ENCODE measurements at places on chromosomes 4 and X.

- no peak for DNase-seq
Observed at GRCh38 chrX:151765026-151765425, 30.5 kb downstream of the CNGA2 start.

GRCh38 chr4:163447481-163447880 is 26.1 kb downstream of the TKTL2 start:
- DNase-seq, result no peak

DNA sequence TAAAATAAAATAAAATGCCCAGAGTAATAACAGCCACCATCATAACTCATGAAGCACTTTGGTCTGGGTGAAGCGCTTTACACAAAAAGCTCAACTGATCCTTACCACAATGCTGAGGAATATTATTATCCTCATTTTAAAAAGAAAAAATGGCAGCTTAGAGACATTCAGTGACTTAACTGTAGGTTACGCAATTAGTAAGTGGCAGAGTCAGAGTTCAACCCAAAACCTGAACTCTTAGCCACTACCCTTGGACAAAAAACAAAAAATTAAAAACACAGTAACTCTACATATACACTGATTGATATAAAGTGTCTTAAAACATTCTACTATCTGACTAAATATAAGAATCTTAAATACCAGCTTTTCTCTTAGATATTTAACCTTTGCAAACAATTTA is 34.9 kb downstream of the MAOB start:
- no peak for DNase-seq

- DNase-seq, result no peak
Observed at GRCh38 chr4:175470131-175470530, 341.9 kb downstream of the GPM6A start.

DNA sequence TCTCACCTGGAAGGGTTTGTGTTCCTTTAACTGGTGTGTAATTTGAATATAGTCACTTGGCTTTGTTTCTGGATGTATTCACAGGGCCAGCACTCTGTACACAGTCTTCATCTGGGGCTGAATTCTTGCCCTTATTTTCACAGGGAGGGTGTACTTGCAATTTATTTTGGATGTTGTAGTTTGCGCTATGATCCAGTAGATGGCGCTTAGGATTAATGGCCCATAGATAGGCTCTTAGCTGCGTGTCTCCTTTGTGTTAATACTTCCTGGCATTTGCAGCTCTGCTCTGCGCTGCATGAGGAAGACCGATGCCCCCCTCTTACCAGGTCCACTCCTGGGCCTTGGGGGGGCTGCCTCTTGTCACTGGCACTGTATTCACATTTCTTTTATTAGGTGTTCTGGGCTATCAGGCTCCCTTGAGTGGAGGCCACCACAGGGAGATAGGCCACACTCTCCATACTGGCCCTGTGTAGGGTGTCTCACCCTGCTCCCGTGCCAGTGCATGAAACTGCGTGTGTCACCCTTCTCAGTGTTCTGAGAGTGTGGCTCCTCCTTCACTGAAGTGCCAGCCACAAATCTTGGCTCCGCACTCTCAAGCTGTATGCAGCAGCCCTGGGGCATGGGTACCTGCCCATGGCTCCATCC is 562.2 kb downstream of the ZIC3 start:
- no peak for DNase-seq

GRCh38 chrX:13088156-13088487 is 43.7 kb upstream of the FAM9C start:
- DNase-seq, result no peak

- no peak for DNase-seq
Observed at GRCh38 chrX:112830540-112830939, 10.1 kb downstream of the AMOT start.

DNA sequence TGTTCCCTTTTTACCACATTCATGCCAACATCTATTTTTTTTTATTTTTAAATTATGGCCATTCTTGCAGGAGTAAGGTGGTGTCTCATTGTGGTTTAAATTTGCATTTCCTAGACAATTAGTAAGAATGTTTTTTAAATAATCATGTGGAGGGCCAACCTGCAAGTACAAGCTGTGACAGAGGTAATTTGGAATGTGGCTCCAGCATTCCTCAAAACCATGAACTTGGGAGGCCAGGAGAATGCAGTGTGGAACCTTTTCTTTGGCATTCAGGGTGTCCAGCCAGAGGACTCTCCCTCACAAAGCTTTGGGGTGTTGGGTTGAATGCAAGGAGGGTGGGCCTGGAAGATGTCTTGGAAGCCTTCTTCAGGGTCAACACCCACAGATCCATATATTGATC is 7.3 kb upstream of the TMEM185A start:
- no peak for DNase-seq

DNA sequence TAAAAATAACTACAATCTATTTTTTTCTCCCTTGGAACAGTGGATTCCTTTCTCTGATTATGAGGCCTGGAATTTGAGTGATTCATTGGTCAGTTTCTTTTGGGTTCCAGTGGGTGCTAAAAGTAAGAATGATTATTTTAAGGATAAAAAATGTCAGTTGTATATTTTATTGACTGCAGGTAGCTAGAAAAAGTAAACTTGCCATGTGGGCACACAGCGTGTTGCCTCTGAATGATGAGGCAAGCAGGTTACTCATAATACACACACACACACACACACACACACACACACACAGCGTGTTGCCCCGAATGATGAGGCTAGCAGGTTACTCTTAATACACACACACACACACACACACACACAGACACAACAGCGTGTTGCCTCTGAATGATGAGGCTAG is 13.8 kb downstream of the GALNT7 start:
- no peak for DNase-seq

- DNase-seq, result no peak
Observed at GRCh38 chr4:38803833-38804653, 548 bp downstream of the TLR1 start.

- no peak for DNase-seq
Observed at GRCh38 chr4:156805696-156806095, 165.9 kb downstream of the PDGFC start.

DNA sequence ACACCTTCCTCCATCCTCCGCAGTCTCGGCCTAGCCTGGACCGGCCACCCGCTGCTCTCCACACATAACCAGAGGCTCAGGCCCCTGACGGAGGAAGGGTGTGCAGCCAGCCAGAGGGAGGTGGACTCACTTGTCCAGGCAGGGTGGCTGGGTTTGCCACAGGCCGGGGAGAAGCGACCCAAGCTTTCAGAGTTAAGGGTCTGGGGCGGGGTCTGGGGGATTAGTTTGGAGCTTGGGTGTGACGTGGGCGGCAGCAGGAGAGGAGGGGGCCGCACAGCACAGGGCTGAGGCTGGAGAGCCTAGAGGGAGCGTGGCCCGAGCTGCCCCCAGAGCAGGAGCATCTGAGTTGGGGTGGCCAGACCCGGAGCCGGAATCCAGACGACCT is 22.4 kb upstream of the CPLX1 start:
- no peak for DNase-seq

DNA sequence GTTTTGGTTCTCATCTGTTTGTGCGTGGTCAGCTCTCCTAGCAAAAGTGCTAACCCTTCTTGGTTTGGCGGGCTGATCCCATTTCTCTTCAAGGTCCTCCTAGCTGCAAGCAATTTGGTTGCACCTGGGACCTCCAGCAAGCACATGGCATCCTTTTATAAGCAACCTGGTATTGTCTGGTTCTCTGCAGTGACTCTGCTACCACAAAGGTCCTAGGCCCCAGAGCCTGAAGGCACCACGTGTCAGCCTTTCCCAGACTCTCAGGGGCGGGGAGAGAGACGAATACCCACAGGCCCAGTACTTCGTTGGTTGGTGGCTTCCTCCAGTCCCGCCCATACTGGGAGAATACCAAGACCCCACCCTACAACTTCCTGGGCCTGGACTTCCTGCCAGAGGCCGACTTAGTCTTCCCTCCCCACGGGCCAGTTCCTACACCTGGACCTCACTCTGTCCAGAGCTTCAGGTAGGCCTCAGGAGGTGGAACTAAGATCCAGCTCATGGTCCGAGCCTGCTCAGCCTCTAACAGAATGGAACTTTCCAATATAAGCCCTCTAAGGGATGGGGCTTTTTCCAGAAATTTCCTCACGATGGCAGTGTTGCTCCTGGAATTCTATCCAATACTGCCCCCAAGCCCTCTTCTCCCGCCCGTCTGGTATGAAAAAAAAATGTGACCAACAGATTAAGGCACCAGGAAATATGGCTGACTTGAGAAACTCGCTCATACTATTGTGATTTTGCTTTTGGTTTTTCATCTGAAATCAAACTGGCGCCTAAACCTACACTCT is 192.5 kb upstream of the STK26 start:
- no peak for DNase-seq

GRCh38 chr4:119031218-119031617 is 104.4 kb upstream of the MYOZ2 start:
- no peak for DNase-seq

DNA sequence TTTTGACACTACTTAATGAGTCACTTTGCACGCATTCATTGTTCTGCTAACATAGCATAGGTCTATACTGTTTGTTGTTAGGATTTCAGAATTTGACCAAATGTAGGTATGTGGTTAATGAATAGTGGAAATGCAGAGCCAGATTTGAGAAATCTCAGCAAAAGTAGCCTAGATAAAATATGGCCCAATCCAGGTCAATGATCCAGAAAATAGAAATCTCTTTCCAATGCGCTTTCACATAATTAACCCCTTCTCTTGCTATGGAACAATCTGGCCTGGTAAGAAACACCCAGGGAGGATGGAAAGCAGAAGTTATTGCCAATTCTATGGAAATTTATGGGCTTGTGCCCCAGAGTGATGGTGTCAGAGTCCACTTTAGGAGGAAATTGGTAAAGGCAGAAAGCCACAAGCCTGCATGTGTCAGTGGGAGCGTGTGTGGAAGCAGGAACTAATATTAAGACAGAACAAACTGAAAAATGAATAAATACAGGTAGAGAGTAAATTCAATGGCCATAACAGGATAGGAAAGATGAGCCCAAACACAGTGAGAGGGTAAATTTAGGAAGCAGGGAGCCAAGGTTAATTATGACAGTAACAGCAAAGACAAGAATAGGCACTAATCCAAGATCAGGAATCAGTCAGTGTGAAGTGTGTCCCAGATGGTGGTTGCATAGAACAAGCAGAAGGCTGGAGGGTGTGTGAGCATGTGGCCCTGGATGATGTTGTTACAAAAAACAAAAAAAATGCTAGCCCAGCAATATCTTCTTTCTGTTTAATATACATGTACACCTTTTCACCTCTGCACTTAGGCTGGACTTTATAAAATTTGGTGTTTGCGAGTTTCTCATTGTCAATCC is 102.9 kb downstream of the SYTL5 start:
- DNase-seq, result no peak
